Activated gamma-delta T cell treated with Interleukin-2 at 50 U/mL for 16 hours (primary cell): ENCODE measurements at places on chromosomes 1 and 21.

- no peak for DNase-seq
Observed at GRCh38 chr1:202023001-202023433, 12.6 kb downstream of the ELF3 start.

GRCh38 chr1:168514455-168514854 lies 29.3 kb downstream of the XCL2 start:
- no peak for DNase-seq

DNA sequence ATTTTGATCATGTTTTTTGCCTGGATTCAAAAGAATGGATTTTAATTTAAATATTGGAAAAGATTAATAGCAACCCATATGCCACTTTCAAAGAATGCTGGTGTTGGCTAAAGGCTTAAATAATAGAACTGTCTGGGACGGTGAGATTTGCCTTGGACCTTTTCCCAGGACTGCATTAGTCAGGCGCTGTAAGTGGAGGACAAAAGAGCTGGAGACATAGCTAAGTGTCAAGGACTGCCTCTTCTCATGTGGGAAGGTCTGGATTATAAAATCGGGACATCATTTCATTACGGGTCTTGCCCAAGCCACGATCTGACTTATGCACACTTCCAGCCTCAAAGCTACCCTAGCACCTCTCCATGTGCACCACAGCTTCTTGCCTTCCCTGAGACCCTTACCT lies 458.5 kb upstream of the DEPDC1 start:
- DNase-seq = no peak

DNA sequence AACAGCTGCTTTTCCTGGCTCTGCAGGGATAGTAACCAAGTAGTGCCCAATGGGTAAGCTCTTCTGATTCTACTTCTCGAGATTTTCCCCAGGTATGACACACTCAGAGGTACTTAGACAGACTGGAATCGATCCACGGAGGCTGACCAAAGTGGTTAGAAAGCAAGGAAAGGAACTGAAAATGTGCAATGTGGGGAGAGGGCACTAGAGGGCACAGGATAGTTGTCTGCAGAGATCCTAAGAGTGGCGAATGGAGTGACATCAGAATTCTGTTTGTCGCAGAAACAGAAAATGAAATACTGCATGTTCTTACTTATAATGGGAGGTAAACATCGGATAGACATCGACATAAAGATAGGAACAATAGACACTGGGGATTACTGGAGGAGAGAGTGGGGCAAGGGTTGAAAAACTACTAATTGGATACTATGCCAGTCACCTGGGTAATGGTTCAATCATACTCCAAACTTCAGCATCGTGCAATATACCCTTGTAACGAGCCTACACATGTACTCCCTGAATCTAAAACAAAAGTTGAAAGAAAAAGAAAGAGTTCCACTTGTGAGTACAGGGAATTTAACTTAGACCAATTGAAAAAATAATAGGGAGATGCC lies 23.3 kb downstream of the CYP2J2 start:
- no peak for DNase-seq

- DNase-seq = peak; percentile 31
Observed at GRCh38 chr21:33266789-33267135, 595 bp downstream of the IL10RB start.

DNA sequence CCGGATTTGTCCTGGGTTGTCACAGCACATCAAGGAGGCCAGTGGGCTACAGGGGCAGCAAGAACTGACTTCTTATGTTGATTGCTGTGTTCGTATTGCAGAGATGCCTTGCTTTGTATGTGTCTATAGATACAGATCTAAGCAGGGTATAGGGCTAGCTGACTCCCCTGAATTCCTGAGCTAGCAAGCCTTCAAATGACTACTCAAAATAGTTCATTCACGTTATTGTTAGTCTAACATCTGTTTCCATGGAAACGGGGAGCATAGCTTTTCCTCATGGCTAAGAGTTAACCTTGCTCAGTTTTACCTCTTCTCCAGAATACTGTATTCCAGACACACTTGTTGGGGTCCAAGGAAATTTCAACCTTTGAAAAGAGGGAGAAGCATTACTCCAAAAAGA lies 24.1 kb downstream of the TRIM45 start:
- DNase-seq = no peak

- no peak for DNase-seq
Observed at GRCh38 chr1:34774957-34775356, 6.1 kb upstream of the GJB3 start.

GRCh38 chr1:16155537-16156410 lies at the start of gene EPHA2:
Gene EPHA2 (minus strand): TSS chr1:16156069. CDS start chr1:16155932, 137 bp downstream.
- DNase-seq = no peak

- no peak for DNase-seq
Observed at GRCh38 chr1:61368366-61368765, 286.0 kb downstream of the NFIA start.

- DNase-seq = no peak
Observed at GRCh38 chr21:41955516-41955915, 1.7 kb upstream of the C2CD2 start.

- DNase-seq = no peak
Observed at GRCh38 chr1:8941906-8942305, 3.8 kb upstream of the CA6 start.

- no peak for DNase-seq
Observed at GRCh38 chr1:101284622-101285218, 47.9 kb downstream of the S1PR1 start.

DNA sequence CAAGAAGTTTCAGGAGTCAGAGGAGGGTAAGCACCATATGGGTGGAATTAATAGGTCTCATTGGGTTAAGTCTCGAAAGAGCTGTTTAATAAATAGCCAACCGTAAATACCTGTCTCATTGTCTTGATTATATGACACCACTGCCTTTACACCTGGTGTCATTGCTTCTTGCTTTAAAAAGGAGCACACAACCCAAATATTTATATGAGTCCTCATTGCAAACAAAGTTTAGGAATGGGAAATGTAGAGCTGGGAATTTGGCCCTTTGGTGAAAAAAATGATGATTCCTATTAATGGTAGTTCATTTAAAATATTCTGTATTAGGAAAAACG lies 2.1 kb downstream of the BACH1 start:
- no peak for DNase-seq
